Activated T-helper 17 cell treated with anti-CD3 and anti-CD28 coated beads, Interleukin-2, amount 50 U/mL, for 72 hours (primary cell): ENCODE measurements at places on chromosomes 13 and 19. TPM values are rescaled to one million over a fixed set of nuclear protein-coding genes. Genes with fewer than 3 reads are reported as not detected.

SLC10A2 gene
- not detected for total RNA-seq

GRCh38 chr13:95136638-95137037 lies 164.6 kb downstream of the ABCC4 start:
- ATAC-seq, result no peak

DNA sequence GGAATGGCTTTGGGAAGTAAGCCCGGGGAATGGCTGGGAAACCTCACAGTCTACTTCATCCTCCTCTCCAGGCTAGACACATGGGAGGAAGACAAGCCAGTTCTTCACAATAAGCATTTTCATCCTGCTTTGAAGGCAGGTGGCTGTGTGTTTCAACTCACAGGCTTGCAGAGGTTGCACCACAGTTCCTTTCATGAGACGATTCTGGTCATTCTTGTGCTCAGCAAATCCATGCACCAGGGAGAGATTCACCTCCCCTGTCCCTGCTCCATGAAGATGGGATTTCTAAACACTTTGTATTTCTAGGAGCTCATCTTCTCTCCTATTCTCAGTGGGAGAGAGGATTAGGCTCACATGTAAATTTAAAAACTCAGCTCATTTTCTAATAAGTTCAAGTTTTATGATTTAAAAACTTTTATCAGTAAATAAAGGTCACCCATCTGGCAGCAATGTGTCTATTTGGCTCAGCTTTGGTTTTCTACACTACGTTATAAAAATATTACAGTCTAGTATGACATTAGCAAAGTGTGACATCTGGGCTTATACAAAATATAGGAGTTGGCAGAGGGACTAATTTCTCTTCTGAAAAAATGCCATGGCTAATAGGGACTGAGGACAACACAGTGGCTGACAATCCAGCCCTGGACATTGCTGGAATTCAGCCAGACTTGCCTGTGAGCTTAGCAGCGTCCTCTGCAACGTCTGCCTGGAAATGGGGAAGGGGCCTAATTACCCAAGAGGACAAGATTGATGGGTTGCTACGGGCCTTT lies 283.2 kb upstream of the SLC10A2 start:
- no peak for ATAC-seq

DNA sequence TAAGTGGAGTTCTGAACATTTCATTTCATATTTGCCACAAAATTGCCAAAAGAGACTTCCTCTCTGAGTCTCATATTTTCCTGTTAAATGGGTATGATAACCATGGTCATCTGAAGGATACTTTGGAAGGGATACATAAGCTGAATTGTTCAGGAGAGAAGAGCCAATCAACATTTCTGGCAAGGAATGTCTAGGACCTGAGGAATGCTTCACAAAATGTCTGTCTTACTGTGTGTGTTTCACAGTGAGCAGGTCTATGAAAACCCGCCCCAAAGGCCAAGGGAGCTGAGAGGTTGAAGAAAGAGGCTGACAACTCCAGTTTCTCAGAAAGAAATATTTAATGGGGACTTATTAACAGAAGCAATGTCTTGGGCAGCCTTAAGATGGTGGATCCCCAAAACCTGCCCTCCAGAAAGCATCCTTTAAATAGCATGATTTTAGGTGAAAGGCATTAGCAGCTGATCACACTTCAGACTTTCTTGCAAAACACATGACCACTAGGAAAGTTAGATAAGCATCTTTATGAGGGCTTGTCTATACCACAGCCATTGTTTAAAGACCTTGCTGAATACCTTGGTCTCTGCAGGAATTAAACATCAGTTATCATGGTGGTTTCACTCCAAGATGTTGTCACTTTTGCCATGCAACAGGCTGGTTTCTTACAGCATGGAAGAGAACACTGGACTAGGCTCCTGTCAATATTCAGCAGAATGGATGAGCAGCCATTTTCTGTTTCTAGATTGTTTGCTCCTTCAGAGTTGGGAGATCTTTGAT lies 78.9 kb downstream of the TNFSF11 start:
- ATAC-seq, result no peak

GRCh38 chr13:90374168-90374567 lies 973.3 kb upstream of the MIR17HG start:
- ATAC-seq, result no peak

CLIP3 gene
- 7.1 TPM for total RNA-seq

DNA sequence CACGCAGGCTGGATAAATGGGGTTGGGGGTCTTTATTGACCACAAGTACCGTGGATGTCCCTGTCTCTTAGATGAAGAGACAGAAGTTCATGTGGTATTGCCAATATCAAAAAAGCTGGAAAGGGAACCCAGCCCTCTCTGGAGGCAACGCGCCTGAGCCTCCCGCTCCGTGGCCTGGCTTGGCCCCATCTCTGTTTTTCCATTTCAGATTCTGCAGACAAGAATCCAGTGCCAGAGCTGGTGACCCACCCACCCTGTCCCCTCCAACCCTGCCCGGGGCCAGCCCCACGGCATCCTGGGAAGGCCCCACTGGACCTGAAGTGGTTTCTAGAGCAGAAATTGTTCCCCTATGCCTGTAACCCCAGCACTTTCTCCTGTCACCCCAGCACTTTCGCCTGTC lies 57.7 kb downstream of the PTPRS start:
- no peak for ATAC-seq

- peak; percentile 51 for ATAC-seq
Measured at GRCh38 chr19:37973666-37974065, 66.7 kb downstream of the SIPA1L3 start.

ZNF600 gene
- total RNA-seq, result 15.1 TPM

NCR1 gene
- not detected for total RNA-seq

GRCh38 chr13:97385854-97386253 lies 48.1 kb upstream of the RAP2A start:
- ATAC-seq, result peak; percentile 69

DNA sequence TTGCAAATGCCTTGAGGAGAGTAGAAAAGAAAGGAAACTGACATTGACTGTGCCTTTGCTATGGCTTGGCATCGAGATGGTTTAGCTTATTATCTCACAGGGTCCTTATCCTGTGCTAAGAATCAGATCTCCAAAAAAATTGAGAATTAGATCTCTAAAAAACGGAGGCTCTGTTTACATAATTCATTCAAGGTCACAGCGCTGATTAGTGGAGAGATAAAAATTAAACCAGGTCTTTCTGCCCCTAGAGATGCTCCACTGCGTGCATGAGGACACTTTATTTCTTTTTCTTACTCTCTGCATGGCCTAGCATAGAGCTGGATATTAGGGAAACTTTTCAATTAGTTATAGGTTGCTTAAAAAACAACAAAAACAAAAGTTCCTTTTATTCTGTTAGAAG lies 17.3 kb downstream of the LRCH1 start:
- no peak for ATAC-seq

- ATAC-seq, result no peak
Measured at GRCh38 chr13:30705680-30706079, 29.7 kb upstream of the ALOX5AP start.

DNA sequence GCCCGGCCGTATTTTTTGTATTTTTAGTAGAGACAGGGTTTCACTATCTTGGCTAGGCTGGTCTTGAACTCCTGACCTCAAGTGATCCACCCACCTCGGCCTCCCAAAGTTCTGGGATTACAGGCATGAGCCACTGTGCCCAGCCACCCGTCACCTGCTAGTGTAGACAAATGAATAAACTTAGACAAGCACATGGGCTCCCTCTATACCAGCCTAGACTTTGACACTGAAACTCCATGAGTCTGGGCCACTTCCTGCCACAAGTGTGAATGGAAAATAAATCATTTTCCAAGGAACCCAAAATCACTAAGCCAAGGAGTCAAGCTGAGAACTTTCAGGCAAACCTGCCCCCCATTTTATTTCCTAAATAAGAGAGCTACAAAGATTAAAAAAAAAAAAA lies 27.0 kb upstream of the TPT1 start:
- peak; percentile 60 for ATAC-seq

- ATAC-seq, result no peak
Measured at GRCh38 chr19:1245494-1246264, 2.7 kb upstream of the MIDN start.

DNA sequence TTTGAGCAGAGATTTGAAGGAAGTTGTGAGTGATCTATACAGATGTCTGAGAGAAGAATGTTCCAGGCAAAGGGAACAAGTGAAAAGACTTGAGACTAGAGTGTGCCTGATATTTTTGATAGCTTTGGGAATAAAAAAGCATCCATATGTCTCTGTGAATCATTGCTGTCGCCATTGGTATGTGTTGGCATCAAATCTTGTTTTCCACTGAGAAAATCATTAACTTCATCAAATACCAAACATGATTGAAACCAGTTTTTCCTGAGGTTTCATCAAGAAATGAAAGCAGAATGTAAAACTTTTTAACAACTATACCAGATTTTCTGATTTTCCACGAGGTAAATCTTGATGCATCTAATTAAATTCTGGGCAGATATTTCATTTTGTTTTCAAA lies 862.6 kb downstream of the DIAPH3 start:
- no peak for ATAC-seq

GRK1 gene
- total RNA-seq, result 0.09 TPM
